Stimulated activated CD4-positive, alpha-beta T cell treated with anti-CD3 and anti-CD28 coated beads, Interleukin-1b, Interleukin-23, amount 100 ng/mL, for 4 hours (primary cell): ENCODE measurements at places on chromosomes 16 and 17.

DNA sequence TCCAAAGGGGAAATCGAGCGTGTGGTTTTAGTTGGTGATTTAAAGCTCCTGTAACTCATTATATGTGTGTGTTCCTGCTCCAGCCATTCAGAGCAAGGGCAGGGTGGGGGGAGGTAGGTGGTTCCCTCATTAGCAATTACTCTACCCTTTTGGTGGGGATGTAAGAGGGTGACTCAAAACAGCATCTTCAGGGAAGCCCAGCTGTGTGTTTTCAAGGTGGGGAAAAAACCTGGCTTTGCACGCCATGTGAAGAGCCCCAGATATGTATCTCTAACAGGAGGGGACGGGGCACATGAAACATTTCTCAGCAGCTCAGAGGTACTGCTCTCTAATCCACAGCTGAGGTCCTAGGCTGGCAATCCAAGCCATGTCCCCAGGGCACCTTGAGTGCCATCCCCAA is 241.3 kb upstream of the ZFHX3 start:
- no peak for DNase-seq

GRCh38 chr17:45223539-45224528 is 2.1 kb downstream of the FMNL1 start:
- no peak for DNase-seq

- DNase-seq, result no peak
These were observed 33.3 kb downstream of the MYH3 start for GRCh38 chr17:10623737-10624338.

DNA sequence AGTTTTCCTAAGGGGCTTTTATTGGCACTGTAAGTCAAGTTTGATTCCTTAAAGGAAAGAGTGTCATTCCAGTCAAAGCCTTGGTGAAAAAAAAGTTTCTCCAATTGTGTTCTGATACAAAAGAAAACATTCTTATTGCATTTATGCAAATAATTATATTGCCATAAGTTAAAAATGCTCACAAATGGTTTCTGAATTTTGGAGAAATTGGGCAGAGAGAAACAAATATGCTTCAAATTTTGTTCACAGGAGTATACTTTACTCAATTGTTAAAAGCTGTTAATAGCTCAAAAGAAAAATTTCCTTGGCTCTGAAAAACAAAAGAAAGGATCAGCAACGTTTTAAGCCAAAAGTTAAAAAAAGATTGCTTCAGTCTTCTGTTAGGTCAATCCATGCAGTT is 60.2 kb downstream of the PIGL start:
- DNase-seq, result no peak

DNA sequence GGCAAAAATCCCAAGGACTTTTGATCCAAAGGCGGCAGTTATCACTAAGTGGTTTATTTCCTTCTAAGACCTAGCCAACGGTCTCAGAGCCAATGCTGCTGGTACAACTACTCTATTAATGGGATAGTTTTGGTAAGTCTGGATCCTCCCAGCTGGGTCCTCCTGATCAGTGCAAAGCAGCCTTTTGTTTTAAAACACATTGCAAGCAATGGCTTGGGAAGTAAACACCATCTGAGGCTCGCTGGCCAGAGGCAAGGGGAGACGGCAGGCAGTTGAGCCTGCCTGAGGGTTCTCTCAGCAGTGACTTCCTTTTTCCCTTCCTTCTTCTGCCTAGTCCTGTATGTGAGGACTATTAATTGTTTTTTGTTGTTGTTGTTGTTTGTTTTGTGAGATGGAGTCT is 1.6 kb upstream of the SLC5A10 start:
- DNase-seq, result no peak

GRCh38 chr16:74560912-74561311 is 46.0 kb downstream of the GLG1 start:
- DNase-seq, result no peak

GRCh38 chr17:7440834-7441195 is 1.5 kb downstream of the FGF11 start:
- no peak for DNase-seq

DNA sequence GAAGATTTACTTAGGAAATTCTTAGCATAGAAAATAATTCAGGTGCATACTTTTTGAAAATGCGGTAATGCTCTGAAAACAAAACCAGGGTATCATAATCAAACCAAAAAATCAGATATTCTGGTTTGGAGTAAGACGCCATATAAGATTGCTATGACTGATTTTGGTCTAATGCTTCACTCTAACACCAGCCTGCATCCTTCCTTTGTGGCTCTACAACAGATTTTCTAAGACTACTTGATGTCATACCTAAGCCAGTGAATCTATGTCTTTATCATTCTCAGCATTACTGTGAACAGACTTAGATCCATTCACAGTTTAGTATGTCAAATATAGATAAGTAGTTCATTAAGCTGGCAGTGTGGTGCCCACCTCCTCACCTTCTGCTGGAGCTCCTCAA is 590 bp downstream of the KRT33B start:
- DNase-seq, result no peak

DNA sequence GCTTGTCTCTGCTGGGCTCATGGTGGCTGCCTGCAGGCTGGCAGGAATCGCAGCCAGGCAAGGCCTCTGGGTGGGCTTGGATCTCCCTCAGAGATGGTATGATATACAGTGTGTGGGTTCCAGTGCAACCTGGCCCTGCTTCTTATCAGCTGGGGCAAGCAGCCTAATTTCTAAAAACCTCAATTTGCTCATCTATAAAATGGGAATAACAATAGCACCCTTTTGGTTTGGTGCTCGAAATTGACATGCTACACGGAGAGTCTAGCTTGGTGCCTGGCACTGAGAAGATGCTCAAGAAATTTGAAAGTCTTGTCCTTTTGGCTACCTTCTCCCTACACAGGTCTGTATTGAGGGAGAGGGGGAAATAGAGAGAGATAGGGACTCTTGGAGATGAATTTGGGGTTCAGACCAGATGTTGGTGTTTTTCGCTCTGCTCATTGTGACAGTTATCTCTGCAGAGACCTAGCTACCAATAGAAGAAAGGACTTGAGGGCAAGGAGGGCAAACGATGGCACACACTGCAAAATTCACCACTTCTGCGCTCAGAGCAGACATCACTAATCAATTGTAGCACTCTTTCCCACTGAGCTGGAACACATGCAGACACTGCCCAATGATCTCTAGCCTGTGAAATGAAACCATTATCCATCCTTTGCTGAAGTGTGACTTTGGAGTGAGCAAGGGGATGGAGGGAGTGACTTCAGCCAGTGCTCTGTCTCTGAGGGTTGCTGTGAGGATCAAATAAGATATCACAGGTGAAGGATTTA is 15.6 kb downstream of the BEAN1 start:
- DNase-seq, result no peak

DNA sequence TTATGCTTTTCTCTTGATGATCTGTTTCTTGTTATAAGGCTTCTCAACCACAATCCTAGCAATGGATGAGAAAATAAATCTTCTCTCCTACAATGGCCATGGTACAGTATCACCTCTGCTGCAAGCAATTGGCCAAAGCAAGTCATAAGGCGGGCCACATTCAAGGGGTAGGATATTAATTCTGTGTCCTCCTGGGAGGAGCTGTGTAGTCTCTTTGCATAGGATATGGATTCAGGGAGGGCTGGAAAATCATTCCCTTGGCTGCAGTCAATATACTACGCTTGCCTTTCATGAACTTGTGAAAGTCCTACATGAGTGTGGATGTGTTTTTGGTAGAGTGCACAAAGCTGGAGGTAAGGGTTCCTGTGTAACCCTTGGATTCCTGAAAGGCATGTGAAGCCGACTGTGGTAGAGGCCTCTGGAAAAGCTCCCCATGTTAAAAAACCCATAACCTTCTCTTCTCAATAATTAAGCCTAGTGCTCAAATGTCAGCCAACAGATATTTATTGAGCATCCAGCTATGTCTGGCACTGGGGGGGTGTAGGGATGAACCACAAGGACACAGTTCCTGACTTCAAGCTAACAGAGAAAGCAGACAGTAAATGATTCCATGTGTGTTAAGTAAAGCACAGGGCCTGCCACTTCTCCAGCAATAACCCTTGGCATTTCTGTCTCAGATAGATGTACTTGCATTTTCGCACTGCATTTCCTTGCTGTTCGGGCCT is 147.6 kb upstream of the HS3ST3A1 start:
- no peak for DNase-seq

GRCh38 chr16:73864868-73865267 is 431.7 kb upstream of the PSMD7 start:
- no peak for DNase-seq

DNA sequence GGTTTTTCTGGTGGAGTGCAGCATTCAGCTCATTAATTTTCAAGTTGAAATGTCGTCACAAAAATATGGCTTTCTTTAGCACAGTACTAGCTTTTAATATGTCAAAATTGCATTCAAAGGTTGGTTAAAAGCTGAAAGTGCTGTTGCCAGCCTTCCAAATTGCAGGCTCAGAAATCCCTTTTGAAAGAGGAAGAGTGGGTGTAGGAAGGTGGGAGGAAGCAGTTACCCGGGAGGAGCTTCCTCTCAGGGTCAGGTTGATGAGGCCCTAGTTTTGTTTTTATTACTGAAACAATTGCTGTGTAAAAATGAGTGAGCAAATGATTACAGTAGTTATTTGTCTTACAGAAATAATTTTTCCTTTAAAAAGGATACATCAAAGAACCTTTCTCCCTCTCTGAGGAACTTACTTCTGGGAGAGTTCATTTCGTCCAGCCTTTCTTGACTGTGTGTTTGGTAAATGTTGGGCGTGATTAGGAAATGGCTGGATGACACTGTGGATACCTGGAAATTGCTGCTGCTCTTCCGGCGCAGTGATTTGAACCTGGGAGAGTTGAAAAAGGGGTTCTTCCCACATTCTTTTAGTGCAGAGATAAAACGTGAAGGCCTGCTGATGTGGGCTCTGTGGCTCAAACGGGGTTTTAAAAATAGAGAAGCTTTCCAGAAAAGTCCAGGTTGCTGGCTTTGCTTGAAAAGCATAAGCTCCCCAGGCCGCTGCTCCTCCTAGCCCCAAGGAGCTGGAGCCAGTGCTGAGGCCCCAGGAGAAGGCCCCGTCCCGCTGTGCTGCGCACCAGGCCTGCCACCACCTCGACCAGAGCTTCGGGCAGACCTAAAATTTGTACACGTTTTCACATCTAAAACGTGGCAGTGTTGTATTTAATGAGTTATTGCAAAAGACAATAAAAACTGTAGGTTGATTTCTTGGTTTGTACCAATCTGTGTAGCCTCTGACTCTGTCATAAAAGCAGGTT is 41.7 kb downstream of the SEC14L1 start:
- no peak for DNase-seq

GRCh38 chr16:63005356-63005755 is 969.1 kb upstream of the CDH8 start:
- DNase-seq, result no peak

- no peak for DNase-seq
These were observed 46.3 kb downstream of the DYNLRB2 start for GRCh38 chr16:80587071-80587470.

GRCh38 chr16:85025781-85026653 is 1.6 kb upstream of the KIAA0513 start:
- no peak for DNase-seq

DNA sequence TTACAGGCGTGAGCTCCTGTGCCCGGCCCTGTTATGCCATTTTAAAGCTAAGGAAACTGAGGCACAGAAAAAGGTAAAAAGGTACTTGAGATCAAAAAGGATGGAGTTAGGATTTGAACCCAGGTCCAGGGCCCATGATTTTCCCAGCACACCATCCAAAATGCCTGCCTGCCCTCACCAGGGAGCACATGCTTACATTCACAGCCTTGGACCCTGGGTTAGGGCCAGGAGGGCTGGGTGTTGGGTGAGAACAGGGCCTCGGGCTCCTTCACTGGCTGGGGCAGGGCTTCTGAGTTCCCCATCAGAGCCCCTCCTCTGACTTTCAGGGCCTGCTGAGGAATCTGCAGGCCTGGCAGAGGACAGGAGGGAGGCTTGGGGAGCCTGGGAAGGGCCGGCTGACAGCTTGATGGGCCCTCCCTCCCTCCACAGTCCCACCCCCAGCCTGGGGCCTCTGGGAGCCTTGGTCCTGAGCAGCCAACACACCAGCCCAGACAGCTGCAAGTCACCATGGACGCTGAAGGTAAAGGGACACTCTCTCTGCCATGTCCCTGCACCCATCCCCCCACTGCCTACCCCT is at the start of gene QPRT:
Gene QPRT, plus strand, starts transcription at position 490 of the 577 bp plus-strand sequence. Its CDS starts 18 bp downstream, at position 508.
- DNase-seq, result no peak

GRCh38 chr17:61704935-61705449 is 114.0 kb upstream of the NACA2 start:
- no peak for DNase-seq

GRCh38 chr17:19533036-19533717 is 477 bp upstream of the SLC47A1 start:
- DNase-seq, result no peak
